Type B pancreatic cell (in vitro differentiated cells): ENCODE measurements at places on chromosomes 3 and 15.

DNA sequence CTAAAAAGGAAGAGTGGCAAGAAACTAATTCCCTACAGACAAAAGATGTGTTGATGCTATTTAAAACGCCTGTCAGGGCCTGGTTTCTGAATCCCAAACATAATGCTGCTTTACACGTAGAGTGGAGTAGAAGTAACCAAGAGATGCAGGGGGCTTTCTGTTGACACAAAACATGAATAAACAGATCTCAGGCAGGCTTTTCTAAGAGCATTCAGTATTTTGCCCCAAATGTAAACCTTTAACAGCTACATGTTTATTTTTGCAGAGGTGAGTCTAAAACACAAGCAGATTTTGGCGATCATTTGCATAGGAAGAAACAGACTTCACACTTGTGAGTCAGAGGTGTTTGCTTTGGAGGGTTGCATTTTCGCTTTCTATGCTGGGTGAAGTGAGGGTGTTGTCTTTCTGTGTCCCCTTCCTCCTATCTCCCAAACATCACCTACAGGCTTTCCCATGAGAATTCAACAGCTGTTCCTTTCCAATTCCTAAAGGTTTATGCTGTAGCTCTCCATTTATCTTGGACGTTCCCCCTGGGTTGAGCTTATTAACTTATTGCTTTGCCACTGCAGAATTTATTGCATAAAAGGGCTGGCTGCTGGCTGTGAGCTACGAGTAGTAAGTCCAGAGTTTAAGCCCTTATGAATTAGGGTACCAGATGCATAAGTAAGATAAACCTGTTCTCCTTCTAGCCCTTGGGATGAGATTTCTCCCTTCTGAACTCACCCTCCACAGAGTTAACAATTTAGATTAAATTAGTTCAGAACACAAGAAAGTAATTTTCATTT, 156.7 kb downstream of the DIPK2A start:
- no peaks in the 10 kb centered on the region for H3K36me3 ChIP-seq
- peak overlapping the region; percentile 23 for H3K4me3 ChIP-seq
- no peak for DNase-seq
- H3K27ac ChIP-seq = peak overlapping the region; percentile 54
- H3K4me1 ChIP-seq = peaks cover 16% of the 10 kb centered on the region

DNA sequence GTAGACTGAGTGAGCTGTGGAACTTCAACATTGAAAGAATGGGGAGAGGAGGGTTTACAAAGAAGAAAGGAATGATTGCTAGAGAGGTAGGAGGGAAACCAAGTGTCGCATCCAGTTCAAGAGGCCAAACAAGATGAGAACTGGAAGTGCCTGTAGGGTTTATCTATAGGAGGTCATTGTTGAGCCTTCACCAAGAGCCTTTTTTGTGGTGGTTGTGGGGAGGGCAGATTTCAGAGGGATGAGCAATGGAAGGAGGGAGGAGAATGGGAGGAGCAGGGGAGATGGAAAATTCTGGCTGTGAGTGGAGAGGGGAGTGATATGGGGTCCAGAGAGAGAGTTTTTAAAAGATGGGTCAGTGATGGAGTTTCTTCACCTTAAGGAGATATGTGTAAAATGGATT, 8.5 kb downstream of the PDIA5 start:
- peaks cover 34% of the 10 kb centered on the region for H3K4me1 ChIP-seq
- peaks cover 4% of the 10 kb centered on the region for H3K36me3 ChIP-seq
- no peak for DNase-seq
- no peaks in the 10 kb centered on the region for H3K27me3 ChIP-seq
- no peak overlapping the region for H3K4me3 ChIP-seq

DNA sequence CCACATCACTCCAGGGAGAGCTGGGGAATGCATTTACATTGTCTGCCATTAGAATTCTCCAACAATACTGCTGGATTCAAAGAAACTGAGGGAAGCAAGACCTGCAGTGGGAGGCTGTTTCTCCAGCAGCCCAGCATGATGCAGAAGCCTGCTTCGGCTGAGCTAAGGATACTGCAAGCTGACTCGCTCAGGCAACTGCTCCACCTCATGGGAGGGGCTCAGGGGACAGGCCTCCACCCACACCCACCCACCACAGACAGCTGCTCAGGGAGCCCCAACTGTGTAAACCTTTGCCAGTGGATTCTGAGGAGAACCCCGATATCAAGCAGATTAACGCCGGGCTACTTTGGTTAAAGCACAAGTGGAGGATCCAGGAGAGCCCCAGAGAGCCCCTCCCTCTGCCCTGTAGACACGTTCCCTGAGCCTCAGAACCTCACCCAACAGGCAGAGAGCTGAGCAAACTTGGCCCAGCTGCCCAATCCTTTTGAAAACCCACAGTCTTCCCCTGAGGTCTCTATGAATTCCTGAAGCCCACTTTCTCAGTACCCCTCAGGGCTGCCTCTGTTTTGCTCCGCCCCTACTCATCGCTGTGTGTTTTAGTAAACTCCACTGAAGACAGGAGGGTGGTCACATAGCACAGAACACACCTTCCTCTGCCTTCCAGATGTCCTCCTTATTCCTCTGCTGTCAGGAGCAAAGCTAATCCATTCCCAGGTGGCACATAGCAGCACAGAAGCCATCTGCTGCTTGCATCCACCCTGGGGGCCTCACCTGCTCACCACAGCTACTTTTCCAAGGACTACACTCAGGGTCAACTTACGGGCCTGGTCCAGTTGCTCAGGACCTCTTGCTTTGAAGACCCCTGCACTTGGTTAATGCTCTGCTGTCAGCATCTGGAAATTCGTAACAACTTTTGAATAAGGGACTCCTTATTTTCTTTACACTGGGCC, 269.0 kb downstream of the ABHD5 start:
- no peak for DNase-seq
- no peak overlapping the region for H3K27ac ChIP-seq
- peaks cover 9% of the 10 kb centered on the region for H3K4me1 ChIP-seq
- no peaks in the 10 kb centered on the region for H3K36me3 ChIP-seq
- no peak overlapping the region for H3K4me3 ChIP-seq

DNA sequence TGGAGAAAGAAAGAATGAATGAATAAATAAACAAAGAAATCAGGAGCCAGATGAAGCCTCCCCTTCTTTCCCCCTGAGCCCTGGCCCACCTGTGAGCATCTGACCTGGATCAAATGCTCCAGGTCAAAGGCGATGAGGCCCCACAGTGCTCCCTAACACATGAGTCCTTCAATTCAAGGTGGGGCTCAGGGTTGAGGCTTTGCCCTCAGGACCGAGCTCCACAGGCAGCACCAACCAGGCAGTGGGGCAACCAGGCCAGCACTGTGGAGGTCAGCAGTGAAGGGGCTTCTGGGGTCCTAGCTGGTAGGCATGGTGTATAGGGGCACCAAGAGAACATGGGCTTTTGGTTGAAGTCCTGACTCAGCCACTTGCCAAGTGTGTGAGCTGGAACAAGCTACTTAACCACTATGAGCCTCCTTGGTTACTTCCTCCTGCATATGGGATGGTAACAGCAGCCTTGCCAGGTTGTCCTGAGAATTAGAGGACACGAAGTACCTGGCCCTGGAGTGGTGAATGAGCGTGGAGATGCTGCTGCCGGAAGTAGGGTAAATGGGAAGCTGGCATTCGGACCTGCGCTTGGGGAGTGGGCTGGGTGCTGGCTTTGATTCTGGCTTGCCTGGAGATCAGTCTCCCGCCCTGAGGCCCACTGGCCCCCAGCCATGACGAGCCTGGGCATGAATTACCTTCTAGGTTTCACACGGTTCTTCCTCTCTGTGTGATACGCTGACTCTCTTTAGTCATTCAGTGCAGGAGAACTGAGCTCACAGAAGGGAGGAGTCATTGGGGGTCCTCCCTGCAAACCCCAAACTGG, 10.0 kb upstream of the PAQR5 start:
- no peaks in the 10 kb centered on the region for H3K27me3 ChIP-seq
- no peak overlapping the region for H3K4me3 ChIP-seq
- DNase-seq = no peak
- H3K4me1 ChIP-seq = peaks cover 15% of the 10 kb centered on the region
- H3K27ac ChIP-seq = no peak overlapping the region

DNA sequence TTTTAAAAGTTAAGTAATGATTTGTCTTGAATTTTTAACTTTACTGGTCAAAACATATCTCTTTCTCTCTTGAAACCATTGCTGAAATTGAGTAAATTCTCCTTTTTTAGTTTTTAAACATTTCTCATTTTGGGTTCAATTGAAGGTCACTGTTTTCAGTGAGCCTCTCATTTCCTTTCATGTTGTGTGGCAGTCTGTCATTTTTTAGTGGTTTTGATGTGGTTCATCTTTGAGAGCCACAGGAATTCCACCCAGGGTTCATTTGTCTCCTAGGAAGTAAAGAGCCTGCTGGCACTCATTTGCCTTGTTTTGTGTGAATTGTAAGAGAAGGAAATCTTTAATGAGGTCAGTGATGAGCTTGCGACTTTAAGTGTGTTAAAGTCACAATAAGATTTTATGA, 10.4 kb downstream of the CLDN11 start:
- H3K27me3 ChIP-seq = no peaks in the 10 kb centered on the region
- peaks cover 34% of the 10 kb centered on the region for H3K4me1 ChIP-seq
- no peak overlapping the region for H3K27ac ChIP-seq
- H3K36me3 ChIP-seq = peaks cover 3% of the 10 kb centered on the region

DNA sequence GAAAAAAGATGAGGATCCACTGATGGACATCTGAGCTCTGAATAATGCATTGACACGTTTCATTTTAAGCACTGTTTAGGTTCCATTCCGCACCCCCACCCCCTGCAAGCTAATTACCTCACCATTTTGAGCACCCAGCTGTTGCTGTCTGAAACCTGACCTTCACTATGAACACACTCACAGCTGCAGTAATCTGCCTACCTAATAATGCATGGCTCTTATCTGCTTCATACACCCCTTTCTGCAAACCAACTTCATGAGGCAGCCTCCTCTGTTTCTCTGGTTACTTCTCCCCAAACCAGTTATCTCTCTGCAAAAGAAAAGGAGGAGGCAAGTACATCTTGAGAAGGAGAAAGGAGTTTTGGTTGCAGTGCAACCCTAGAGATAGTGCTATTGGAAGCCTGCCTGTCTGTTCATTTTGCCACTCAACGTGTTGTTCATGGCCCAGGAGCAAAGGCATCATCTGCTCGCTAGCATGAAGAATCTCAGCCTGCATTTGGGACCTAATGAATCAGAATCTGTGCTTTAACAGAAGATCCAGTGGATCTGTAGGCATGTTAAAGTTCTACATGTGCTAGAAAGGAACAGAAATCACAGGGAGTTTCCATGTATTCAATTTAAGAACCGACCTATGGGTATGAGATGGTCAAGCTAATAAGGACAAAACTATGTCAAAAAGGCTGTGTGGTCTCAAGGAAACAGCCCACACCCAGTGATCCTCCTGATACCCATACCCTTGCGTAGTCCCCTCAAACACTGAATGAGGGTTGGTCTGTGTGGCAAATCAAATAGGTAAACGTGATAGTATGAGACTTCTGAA, 87.2 kb downstream of the MB21D2 start:
- H3K27ac ChIP-seq = peak overlapping the region; percentile 16
- H3K36me3 ChIP-seq = peaks cover 11% of the 10 kb centered on the region
- H3K4me3 ChIP-seq = no peak overlapping the region
- H3K4me1 ChIP-seq = peaks cover 30% of the 10 kb centered on the region
- no peak for DNase-seq

- H3K4me3 ChIP-seq = peak within 1 kb of the TSS; percentile 100
- peak; percentile 97 for DNase-seq
- H3K4me1 ChIP-seq = peaks cover 19% of the 10 kb centered on the region
These were observed at the start of gene WDR6 for GRCh38 chr3:49007068-49007770. TSS of gene WDR6 (plus strand) at chr3:49007391. CDS start at chr3:49007432, 41 bp downstream.

- no peak for DNase-seq
- H3K4me3 ChIP-seq = peak overlapping the region; percentile 44
- H3K4me1 ChIP-seq = peaks cover 21% of the 10 kb centered on the region
- peaks cover 3% of the 10 kb centered on the region for H3K36me3 ChIP-seq
These were observed 42.7 kb upstream of the B3GNT5 start for GRCh38 chr3:183210341-183210740.
